ENCODE measurements at places on chromosomes 11 and 22. TPM values are rescaled to one million over a fixed set of nuclear protein-coding genes. Genes with fewer than 3 reads are reported as not detected.

The SCGB1A1 gene
- total RNA-seq: not detected

The FAM181B gene
- 0.15 TPM for total RNA-seq

The AQP11 gene
- 0.30 TPM for total RNA-seq

The CHRM4 gene
- under 0.01 TPM for total RNA-seq

The KDELR3 gene
- 80.2 TPM for total RNA-seq

The SLC22A6 gene
- not detected for total RNA-seq

The SPINDOC gene
- total RNA-seq: 17.2 TPM

The DNAJC4 gene
- 4.3 TPM for total RNA-seq

The RNF214 gene
- total RNA-seq: 6.2 TPM

The SCGB1D4 gene
- total RNA-seq: not detected

The OR51F2 gene
- not detected for total RNA-seq

The AMBRA1 gene
- 16.9 TPM for total RNA-seq

The OR52N4 gene
- not detected for total RNA-seq

The DEUP1 gene
- not detected for total RNA-seq

The GSTT2B gene
- 1.3 TPM for total RNA-seq

The ZDHHC5 gene
- 33.3 TPM for total RNA-seq

The P2RY2 gene
- 6.5 TPM for total RNA-seq

The PGAP2 gene
- 6.5 TPM for total RNA-seq

The GLB1L2 gene
- 0.76 TPM for total RNA-seq

The KCNE3 gene
- total RNA-seq: 1.2 TPM

The KCNJ11 gene
- total RNA-seq: under 0.01 TPM

The TRIM3 gene
- total RNA-seq: 18.8 TPM

The OR6T1 gene
- total RNA-seq: not detected

The OR51E2 gene
- total RNA-seq: not detected

The CTSF gene
- total RNA-seq: 17.2 TPM

The APOBEC3B gene
- 3.5 TPM for total RNA-seq

The ZP1 gene
- total RNA-seq: not detected

The TOP3B gene
- 28.9 TPM for total RNA-seq

The PGA3 gene
- not detected for total RNA-seq

The TUBA8 gene
- 6.8 TPM for total RNA-seq

The NRIP3 gene
- 24.0 TPM for total RNA-seq

The ME3 gene
- 87.7 TPM for total RNA-seq

The OR52H1 gene
- not detected for total RNA-seq

The TOB2 gene
- total RNA-seq: 15.8 TPM

The FOXR1 gene
- total RNA-seq: not detected

The ADM gene
- 104 TPM for total RNA-seq
